ENCODE measurements at places on chromosomes 2 and 18.

DNA sequence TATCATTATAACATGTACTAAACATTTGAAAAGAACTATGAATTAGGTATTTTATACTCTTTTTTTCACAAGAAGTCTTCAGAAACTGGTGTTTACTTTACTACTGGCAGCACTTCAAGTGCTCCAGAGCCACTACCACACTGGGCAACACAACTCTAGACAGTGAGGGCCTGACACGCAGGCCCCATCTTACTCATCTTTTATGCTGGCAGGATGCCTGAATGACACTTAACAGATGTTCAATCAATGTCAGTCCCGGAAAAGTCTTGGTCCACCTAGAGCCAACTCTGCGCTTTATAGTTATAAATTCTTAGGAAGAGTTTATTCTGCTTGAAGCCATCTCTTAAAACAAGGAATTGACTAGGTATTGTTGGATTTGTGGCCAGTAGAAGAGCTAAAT is 8.7 kb upstream of the WIPF1 start:
- no peak for DNase-seq

DNA sequence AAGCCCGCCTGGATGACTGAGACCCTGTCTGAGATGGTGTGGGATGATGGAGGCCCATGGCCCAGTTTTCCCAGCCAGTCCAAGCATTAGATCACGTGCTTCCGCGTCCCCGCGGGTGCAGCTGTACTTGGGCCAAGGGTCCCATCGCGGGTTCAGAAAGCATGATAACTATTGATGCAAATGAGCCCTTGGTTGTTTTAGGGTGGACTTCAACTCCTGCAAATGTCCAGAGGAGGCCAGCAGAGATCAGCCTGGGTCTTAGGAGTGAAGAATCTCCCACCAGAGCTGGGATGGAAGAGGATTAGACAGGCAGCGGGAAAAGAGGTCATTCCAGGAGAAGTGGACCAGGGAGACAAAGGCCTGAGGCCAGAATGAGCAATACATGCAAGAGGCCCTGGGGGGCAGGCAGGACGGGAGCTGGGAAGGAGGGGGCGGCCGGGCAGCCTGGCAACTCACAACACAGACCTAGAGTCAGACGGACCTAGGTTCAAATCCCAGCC is 89.9 kb upstream of the TMEM247 start:
- DNase-seq = no peak

- DNase-seq = no peak
These were observed 883.4 kb upstream of the CDH2 start for GRCh38 chr18:29060349-29060748.

DNA sequence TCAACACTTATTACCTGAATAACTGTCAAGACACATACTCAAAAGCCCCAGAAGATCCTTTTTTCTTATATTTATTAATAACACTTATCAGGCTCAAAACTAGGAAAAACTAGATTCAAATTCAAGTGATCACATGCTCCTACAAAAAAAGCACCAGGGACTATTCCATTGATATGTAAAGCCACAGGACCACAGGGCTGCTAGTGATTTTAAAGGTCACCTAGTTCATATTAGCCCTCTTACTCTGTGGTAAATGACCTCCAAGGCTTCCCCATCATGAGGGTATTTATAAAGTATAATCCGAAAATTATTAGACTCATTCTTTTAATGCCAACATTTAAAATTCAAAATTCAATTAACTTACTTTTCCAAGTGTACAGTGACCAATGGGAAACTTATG is 52.5 kb downstream of the LRPPRC start:
- no peak for DNase-seq

GRCh38 chr2:140905083-140905781 is 1225.6 kb downstream of the LRP1B start:
- DNase-seq = no peak

DNA sequence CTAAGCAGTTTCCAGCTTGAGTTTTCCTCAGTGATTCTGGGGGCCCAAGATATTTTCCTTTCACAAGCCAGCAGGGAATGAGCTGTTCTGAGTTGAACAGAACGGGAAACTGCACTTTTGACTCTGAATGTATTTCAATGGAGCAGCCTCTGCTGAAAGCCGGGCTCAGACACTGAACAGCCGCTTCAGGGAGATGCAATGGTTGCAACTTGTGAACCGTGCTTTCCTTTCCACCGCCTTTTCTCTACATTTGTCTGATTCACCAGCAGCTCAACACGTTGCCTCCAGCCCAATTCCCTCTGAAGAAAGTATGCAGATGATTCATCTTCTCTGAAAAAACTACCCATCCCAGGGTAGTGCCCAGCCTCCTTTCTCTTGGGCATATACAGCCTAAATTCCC is 119.3 kb upstream of the PKDCC start:
- DNase-seq = no peak

GRCh38 chr2:96937586-96937985 is 48.8 kb downstream of the FAM178B start:
- DNase-seq = no peak

GRCh38 chr18:34772887-34773286 is 62.8 kb downstream of the DTNA start:
- no peak for DNase-seq

- no peak for DNase-seq
These were observed 100.4 kb upstream of the FZD5 start for GRCh38 chr2:207869784-207870778.

DNA sequence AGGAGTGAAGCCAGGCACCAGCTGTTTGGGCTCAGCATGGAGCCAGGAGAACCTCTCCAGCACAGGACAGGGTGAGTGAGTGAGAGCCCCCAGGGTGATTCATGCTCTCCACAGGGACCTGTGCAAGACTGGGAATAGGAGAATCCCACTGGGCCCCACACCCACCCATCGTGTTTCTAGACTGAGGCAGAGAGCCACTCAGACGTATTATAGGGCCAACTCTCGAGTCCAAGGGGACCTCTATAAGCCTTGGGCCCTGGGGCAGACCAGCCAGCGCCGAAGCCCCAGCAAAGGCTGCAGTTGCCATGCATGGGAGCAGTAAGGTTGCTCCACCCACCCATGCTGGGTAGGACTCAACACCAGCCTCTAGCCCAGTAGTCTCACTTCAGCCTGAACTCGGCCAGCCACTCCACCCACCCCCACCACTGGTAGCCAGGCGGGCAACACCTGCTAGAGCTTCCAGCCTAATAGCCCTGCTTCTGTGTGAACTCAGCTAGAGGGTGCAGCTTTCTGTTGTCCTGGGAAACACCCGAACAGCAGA is 19.0 kb downstream of the PFN4 start:
- DNase-seq = no peak

- DNase-seq = no peak
These were observed 21.4 kb upstream of the EML4 start for GRCh38 chr2:42147641-42148274.

GRCh38 chr2:173962031-173962430 is 3.1 kb downstream of the SP3 start:
- DNase-seq = no peak

DNA sequence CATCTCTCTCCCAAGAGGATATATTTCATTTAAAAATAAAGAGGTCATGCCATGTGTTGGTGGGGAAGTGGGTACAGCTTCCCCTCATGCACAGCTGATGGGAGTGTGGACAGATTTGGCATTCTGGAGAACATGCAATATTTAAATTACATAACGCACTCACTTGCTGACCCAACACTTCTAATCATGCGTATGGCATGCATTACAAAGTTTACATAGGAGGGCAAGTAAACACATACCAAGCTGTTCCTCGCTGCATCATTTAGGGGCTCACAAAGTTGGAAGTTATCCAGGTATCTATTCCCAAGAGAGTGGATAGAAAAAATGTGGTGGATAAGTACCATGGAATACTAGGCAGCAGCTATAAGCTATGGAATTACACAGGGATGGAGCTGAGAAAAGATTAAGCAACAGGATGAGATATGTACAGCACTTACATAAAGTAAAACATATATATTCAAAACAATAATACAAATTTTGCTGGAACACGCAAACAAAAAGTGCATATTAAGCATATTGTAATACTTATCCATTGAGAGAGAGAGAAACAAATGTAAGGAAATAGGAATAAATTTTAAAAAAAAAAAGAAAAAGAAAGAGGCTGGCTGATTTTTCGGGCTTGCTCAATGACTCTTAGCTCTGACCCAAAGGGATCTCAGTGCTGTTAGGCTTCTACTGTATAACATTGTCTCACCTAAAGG is 11.0 kb downstream of the CYP1B1 start:
- DNase-seq = no peak

GRCh38 chr2:190062601-190063000 is at the start of gene MSTN:
MSTN (minus strand) TSS chr2:190062729; CDS start chr2:190062596, 133 bp downstream.
- DNase-seq = no peak

DNA sequence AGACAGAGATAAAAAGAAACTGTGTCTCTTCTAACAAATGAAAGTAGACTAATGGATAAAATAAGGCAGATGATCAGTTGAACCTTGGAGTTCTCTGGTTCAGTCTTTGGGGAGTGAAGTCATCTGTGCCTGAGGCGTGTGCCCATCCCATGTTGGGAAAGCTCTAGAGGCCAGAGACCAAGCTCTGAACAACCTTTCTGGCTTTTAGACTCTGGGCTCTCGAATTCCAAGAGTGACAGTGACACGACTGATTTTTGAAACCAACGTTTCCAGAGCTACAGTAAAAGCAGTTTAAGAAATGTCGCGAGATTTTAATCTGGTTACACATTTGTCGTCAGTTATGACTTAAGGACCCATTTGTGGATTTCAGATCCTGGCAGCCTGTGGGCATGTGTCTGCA is 83.7 kb upstream of the APCDD1 start:
- DNase-seq = no peak

DNA sequence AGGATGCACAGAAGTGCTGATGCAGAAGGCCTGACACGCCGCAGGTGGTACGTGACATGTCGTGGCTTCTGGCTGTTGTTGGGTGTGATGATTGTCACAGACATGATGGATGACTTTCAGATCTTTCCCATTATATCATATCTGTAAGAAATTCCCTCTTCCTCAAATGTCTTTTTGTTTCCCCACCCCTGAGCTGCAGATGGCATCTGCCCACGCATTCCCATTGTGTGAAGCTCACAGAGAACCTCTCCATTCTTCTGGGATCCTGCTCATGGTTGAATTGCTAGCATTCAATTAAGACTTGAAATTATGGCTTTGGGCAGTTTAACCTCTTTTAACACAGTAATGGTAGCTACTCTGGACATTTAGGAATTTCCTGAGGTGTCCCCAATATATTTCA is 28.3 kb upstream of the EPHA4 start:
- no peak for DNase-seq

DNA sequence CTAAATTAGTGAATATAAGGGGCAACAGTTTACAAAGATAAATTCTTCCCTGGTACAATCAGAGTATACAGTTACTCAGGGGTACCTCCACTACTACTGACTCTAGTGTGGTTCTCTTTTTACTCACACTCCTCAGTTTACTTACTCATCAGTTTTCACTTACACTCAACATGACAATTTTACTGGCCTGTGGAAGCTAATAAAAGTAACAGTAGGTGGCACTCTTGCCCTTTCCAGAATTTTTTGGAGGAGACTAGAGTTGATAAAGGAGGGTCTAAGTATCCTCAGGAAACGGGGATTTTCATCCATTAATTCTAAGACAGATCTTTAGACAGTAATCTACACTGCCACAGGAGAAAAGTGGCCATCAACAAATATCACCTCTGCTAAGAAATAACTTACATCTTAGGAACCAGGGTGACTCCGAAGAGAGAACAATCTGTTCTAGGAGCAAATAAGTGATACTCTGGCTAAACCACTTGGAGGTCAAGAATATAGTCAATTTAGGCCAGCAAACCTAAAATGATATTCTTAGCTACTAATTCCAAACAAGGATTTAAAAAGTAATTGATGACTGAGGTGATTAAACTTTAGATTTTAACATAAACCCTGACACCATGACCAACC is 61.3 kb downstream of the ATL2 start:
- DNase-seq = no peak

DNA sequence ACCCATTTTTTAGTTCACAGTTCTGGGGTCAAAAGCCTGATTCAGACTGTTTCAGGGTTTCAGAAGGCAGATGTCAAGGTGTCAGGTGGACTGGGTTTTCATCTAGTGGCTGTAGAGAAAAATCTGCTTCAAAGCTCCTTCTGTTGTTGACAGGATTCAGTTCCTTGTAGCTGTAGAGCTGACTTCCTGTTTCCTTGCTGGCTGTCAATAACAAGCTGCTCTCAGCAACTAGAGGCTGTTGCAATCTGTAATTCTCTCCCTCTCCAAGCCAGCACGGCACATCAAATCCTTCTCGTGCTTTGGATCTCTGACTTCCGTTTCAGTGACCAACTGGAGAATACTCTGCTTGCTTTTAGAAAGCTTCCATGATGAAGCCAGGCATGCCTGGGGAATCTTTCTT is 179.4 kb downstream of the DOK6 start:
- no peak for DNase-seq

- DNase-seq = no peak
These were observed 137.0 kb downstream of the RND3 start for GRCh38 chr2:150350500-150350899.

GRCh38 chr18:57687970-57688369 is 66.3 kb upstream of the NARS1 start:
- DNase-seq = no peak

GRCh38 chr2:131488306-131489205 is 3.6 kb downstream of the MZT2A start:
- DNase-seq = no peak

DNA sequence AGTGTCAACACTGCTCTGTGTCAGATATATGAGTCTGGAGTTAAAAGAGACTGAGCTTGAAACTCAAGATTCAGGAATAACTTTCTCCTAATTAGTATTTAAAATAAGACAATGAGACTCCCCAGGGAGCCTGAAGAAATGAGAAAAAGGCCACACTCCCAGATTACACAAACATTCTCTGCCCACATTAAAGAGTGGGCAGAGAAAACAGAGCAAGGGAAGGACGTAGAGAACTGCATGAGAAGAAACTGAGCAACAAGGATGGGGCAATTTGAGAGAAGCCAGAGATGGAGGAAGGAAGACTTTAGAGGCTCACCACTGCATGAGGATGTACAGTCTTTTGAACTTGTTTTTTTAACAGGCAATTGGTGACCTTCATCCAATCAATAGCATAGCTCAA is 438.2 kb downstream of the TDRD15 start:
- no peak for DNase-seq

- no peak for DNase-seq
These were observed 161.4 kb upstream of the ACVR2A start for GRCh38 chr2:147683380-147683779.

GRCh38 chr18:24490539-24490938 is 30.1 kb downstream of the HRH4 start:
- no peak for DNase-seq

DNA sequence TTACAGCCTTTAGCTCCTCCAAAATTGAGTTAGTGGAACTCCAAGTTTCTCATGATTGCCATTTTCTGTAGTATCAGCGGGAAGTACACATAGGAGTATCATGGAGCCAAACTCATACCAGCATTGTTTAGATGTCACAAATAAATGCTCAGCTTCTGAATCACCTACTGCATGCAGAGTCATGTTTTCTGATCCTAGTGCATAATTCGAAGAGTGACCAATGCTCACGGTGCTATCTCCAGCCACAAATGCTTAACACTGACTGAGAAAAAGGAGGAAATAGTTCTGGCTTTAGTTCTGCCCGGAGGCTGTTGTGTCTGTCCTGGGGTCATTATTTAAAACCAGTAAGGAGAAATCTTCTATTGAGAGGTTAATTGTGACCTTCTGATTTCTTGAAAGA is 45.4 kb upstream of the LRATD1 start:
- DNase-seq = no peak

- DNase-seq = no peak
These were observed 29.9 kb upstream of the ALKAL2 start for GRCh38 chr2:317501-318424.
